ENCODE measurements at places on chromosomes 6 and 20.

GRCh38 chr6:150231525-150231850 is 88.6 kb downstream of the PPP1R14C start:
- DNase-seq = no peak

DNA sequence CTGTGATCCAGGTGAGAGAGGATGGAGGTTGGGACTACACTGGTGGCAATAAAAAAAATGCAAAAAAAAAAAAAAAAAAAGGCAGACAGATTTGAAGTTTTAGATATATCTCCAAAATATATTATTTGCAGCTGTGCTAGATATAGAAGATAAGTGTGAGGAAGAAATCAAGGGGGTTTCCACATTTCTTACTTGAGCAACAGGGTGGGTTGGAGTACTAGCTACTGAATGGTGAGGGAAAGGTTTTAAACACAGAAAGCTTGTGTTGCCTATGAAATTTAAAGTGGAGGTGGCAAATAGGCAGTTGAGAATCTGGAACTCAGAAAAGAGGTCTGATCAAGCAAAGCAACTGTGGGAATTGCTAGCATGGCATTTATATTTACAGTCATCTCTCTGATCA is 59.9 kb upstream of the GNRH2 start:
- no peak for DNase-seq

GRCh38 chr6:15735567-15736265 is 72.9 kb upstream of the DTNBP1 start:
- no peak for DNase-seq

DNA sequence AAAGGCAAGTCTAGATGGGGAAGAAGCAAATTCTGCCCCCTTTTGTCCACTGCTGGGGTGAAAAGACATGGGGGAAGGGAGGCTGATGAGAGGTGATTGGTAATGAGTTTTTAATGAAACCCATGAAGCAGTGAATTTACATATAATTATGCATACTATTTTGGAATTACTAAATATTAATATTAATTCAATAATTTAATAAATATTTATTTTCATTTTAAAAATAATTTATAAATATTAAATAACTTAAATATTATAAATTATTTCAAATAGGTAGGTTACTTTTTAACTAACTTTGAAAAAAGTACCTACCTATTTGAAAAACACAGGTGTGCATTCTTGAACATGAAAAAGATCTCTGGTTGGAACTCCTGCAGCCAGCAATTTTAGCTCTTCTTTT is 138.1 kb upstream of the GPR6 start:
- no peak for DNase-seq

DNA sequence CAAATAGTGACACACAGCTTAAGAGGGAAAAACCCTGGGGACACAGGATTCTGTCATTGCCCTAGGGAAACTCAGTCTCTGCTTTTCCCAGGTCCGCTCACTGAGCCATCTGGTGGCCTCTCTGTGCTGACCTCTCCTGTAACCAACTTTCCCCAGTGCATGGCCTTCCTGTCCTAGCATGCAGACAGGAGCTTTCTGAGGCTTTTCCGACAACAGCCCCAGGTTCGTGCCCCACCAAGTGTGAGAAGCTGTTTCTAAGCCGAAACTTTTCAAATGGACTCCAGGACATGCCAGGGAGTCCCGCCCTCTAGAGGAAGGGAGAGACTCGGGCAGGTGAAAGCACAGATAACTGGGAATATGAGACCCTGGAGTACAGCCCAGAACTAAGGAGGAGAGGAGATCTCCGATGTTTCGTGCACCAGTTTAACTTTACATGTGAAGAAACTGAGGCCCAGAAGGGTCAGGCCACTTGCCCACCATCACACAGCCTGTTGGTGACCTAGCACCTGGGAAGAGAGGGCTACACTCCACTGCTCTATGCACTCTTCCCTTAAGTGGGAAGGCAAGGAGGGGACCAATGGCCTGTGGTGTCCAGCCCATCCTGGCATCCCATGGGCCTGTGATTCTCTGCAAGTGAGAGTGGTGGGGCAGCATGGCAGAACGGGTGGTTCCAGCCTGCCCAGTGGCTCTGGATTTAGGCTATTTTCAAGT is 46.2 kb downstream of the RPP40 start:
- DNase-seq = no peak

DNA sequence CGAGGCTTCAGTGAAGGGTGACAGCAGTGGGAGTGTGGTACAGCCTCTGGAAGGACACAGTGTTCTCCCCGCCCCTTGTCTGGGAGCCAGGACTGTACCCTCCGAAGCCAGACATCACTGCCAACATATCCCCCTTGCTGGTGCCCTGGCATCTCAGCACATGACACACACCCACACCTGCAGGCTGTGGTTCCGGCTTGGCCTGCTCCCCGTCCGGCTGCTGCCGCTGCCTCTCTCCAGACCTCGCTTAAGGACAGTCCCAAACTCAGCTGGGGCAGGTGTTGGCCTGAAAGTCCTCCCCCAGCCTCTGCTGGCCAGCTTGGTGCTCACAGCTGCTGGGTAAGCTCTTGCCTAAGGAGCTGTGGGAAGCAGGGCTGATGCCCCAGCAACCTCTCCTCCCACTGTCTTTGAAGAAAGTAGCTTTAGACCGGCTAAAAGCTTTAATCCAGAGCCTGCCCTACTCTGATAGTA is 7.0 kb downstream of the EMILIN3 start:
- DNase-seq = no peak

Measured in stimulated activated CD4-positive, alpha-beta T cell treated with anti-CD3 and anti-CD28 coated beads, Interleukin-12 subunit alpha, Interleukin-12 subunit beta, amount 100 ng/mL, for 24 hours (primary cell).